Dermis blood vessel endothelial cell (primary cell): ENCODE measurements at places on chromosomes 16 and 17. TPM values are rescaled to one million over a fixed set of nuclear protein-coding genes. Genes with fewer than 3 reads are reported as not detected.

OR1F1 gene
- not detected in 2 replicates for total RNA-seq

PRAC2 gene
- total RNA-seq: not detected in 2 replicates

KRTAP1-5 gene
- total RNA-seq: not detected in 2 replicates

NPIPA3 gene
- 0.17 and 0.28 TPM in 2 replicates for total RNA-seq

DNA sequence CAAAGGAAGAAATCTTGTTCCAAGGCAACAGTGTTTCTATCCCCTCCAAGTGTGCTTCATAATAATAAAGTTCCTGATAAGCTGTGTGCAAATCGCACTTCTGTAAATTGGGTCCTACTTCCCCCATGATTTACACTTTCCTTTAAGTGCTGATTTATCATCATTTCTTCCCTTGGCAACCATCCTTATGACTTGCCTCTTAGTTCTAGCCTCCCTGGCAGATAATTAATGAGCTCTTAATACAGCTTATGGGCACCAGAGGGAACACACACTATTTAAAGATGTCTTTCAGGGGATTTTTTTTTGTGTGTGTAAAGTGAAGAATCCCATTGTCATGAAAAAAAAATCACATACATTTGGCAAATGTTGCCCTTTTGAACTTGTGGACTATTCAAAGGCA, 101.6 kb upstream of the MPHOSPH6 start:
- no peak for DNase-seq

GRCh38 chr17:6269478-6269877, 165.4 kb downstream of the AIPL1 start:
- DNase-seq: peak; percentile 75

- DNase-seq: peak; percentile 47
Measured at GRCh38 chr17:82160075-82160474, 52.6 kb downstream of the CCDC57 start.

DNA sequence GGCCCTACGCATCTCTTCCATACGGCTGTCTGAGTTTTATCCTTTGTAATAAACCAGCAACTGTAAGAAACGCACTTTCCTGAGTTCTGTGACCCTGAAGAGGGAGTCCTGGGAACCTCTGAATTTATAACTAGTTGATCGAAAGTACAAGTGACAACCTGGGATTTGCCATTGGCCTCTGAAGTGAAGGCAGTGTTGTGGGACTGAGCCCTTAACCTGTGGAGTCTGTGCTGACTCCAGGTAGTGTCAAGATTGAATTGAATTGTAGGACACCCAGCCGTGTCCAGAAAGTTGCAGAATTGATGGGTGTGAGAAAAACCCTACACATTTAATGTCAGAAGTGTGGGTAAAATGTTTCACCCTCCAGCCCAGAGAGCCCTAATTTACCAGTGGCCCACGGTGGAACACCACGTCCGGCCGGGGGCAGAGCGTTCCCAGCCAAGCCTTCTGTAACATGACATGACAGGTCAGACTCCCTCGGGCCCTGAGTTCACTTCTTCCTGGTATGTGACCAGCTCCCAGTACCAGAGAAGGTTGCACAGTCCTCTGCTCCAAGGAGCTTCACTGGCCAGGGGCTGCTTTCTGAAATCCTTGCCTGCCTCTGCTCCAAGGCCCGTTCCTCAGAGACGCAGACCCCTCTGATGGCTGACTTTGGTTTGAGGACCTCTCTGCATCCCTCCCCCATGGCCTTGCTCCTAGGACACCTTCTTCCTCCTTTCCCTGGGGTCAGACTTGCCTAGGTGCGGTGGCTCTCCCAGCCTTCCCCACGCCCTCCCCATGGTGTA, 1.5 kb downstream of the GAA start:
- no peak for DNase-seq

GRCh38 chr16:1494711-1495110, 1.6 kb downstream of the TELO2 start:
- DNase-seq: no peak

DNA sequence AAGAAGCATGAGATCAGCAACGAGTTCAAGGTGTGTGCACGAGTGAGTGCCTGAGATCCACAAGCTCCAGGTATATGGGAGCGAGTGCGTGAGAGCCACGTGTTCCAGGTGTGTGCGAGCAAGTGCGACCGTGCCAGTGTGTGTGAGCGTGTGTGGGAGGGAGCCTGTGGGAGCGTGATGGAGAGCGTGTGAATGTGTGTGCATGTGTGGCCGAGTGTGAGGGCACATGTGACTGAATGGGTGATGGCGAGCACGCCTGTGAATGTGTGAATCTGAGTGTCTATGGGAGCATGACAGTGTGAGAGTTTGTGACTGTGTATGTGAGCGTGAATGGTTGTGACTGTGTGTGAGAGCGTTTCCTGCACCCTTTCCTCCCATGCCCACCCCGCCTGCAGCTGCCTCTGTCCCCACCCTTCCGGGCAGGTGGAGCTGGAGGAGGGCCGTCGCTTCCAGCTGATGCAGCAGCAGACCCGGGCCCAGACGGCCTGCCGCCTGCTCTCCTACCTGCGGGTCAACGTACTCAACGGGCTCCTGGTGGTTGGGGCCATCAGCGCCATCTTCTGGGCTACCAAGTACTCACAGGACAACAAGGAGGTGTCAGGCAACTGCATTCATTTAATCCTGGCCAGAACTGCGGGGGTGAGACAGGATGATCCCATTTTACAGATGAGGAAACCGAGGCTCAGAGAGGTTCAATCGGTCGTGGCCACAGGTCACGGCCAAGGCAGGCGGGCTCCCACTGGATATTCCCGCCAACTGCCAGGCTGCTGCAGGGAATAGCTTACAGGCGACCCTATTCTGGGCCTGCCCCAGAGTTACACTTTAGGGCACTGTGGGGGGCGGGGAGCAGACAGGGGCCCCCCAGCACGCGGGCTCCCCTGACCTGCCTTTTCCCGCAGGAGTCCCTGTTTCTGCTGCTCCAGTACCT, 3.7 kb downstream of the TMC8 start:
- DNase-seq: peak; percentile 81
